ENCODE measurements at places on chromosomes 16 and 17. TPM values are rescaled to one million over a fixed set of nuclear protein-coding genes. Genes with fewer than 3 reads are reported as not detected.
A peak's percentile ranks its signal among the peaks of the same experiment; 100 is the strongest.

GRCh38 chr17:78722246-78722761 lies 59.8 kb downstream of the CYTH1 start:
- peak; percentile 50 for ATAC-seq

The DNAAF1 gene
- total RNA-seq = not detected

The MYL4 gene
- total RNA-seq = not detected

The CCDC78 gene
- not detected for total RNA-seq

- ATAC-seq = no peak
Observed at GRCh38 chr17:65618516-65618915, 57.1 kb upstream of the AXIN2 start.

DNA sequence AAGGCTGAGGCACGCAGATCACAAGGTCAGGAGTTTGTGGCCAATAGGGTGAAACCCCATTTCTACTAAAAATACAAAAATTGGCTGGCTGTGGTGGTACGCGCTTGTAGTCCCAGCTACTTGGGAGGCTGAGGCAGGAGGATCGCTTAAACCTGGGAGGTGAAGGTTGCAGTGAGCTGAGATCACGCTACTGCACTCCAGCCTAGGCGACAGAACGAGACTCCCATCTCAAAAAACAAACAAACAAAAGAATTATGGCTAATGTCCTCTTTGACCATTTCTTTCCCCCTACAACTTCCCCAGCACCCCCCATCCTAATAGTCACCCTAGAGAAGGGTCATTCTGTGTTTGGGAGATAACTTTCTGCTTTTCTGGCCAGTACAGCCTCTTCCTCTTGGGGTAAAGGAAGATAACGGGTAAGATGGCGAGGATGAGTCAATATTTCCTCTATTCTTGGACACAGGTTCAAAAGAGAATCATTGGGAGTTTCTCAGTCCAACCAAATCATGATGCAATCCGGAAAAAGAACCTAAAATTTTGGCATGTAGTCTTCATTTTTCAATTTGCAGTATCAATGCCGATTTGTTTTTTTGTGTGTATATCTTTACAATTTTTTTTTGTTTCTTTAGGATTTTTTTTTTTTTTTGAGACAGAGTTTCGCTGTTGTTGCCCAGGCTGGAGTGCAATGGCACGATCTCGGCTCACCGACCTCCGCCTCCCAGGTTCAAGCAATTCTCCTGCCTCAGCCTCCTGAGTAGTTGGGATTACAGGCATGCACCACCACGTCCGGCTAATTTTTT lies 107.6 kb upstream of the MED13 start:
- ATAC-seq = no peak

All from gastroesophageal sphincter (tissue), 4 donors.